ENCODE measurements at places on chromosomes 6 and 20. TPM values are rescaled to one million over a fixed set of nuclear protein-coding genes. Genes with fewer than 3 reads are reported as not detected.

Gene SIRPA
- total RNA-seq = 9.9 TPM

Gene PKIB
- 1.2 TPM for total RNA-seq

Gene PGC
- total RNA-seq = not detected

Gene CALHM6
- total RNA-seq = 0.58 TPM

Gene NHSL1
- 9.2 TPM for total RNA-seq

Gene FAM83D
- total RNA-seq = 3.7 TPM

Gene TRIM15
- total RNA-seq = not detected

Gene KIF25
- 2.0 TPM for total RNA-seq

Gene ETV7
- total RNA-seq = 2.0 TPM

Gene TAF4
- 2.7 TPM for total RNA-seq

Gene MOG
- not detected for total RNA-seq

Gene OR2J2
- total RNA-seq = not detected

Gene EYA4
- 2.0 TPM for total RNA-seq

Gene STX11
- total RNA-seq = 3.1 TPM

Gene OLIG3
- total RNA-seq = not detected

Gene POU5F1
- total RNA-seq = 0.38 TPM

Gene FOXA2
- total RNA-seq = not detected

Gene NHLRC1
- total RNA-seq = 2.1 TPM

Gene NOX3
- not detected for total RNA-seq

Gene HBS1L
- 111 TPM for total RNA-seq

Gene DOK5
- 35.9 TPM for total RNA-seq

Gene TNF
- not detected for total RNA-seq

Gene C6orf163
- total RNA-seq = 0.77 TPM

Gene SPEF1
- total RNA-seq = 0.19 TPM

Gene TFAP2C
- not detected for total RNA-seq

Gene PRDM13
- not detected for total RNA-seq

Gene RUNX2
- 1.7 TPM for total RNA-seq

Gene FAXC
- total RNA-seq = 0.77 TPM

Gene TXLNB
- total RNA-seq = under 0.01 TPM

Gene TGM6
- not detected for total RNA-seq

Gene TFAP2A
- total RNA-seq = not detected

Gene LAMP5
- total RNA-seq = 0.19 TPM

Gene OR2B6
- total RNA-seq = not detected

Gene HLA-A
- 680 TPM for total RNA-seq

Gene ARMH2
- total RNA-seq = not detected

Gene EYS
- total RNA-seq = under 0.01 TPM

Gene TMEM14A
- total RNA-seq = 30.2 TPM

Gene DEFB132
- not detected for total RNA-seq

Gene ERVFRD-1
- not detected for total RNA-seq

Gene SESN1
- total RNA-seq = 19.2 TPM
